Right cardiac atrium (tissue), 5 donors: ENCODE measurements at places on chromosomes 12 and 14. TPM values are rescaled to one million over a fixed set of nuclear protein-coding genes. Genes with fewer than 3 reads are reported as not detected.

GRCh38 chr14:83828406-83828805 is 1701.5 kb upstream of the FLRT2 start:
- no peak for DNase-seq

DNA sequence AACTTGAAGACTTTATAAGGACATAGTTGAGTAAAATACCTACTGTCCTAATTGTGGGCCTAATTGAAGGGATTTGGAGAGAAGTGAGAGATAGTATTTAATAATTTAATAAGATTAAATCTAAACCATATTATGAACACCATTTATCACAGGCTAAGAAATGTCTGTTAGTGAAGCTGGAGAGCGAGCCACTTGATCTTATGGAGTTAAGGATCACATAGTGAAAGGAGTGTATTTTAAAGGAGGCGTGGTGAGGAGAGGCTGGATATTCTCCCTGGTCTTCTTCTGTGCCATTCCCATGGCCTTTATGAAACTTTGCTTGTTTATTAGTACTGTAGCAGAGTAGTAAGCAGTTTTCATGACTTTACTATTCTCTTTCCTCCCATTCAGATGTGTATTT is 172.4 kb downstream of the TRHDE start:
- DNase-seq: no peak

DNA sequence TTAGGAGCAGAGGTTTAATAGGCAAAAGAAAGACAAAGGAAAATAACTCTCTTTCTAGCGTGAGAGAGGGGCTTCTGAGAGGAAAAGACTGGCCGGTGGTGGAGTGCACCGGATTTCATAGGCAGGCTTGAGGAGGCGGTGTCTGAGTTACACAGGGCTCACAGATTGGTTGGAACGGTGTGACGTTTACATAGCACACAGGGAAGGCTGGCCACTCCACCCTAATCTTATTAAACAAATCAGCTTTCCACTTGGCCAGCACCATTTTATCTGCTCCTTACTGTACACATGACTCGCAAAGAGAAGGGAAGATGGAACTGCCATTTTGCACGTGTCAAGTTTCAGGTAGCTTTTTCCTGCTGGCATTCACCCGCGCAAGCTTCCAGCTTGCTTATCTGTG is 587.7 kb downstream of the RPL10L start:
- no peak for DNase-seq

DNA sequence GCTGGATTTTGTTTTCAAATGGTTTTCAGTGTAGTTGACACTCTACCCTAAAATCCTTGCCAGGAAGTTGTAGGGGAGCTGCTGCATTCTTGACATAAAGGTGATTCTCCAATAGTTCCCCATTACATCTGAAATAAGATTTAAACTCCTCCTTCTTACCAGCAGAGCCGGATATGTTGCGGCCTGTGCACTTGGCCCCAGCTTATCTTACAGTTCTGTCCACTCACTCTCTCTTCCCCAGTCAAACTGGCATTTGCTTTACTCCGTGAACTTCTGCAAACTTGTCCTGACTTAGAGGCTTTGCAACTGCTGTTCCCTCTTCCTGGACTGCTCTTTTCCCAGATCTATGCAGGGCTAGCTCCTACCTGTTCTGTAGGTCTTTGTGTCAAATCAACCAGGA is 929.5 kb downstream of the VRK1 start:
- no peak for DNase-seq

- no peak for DNase-seq
These were observed 182.8 kb downstream of the SLC5A8 start for GRCh38 chr12:101027200-101027599.

DNA sequence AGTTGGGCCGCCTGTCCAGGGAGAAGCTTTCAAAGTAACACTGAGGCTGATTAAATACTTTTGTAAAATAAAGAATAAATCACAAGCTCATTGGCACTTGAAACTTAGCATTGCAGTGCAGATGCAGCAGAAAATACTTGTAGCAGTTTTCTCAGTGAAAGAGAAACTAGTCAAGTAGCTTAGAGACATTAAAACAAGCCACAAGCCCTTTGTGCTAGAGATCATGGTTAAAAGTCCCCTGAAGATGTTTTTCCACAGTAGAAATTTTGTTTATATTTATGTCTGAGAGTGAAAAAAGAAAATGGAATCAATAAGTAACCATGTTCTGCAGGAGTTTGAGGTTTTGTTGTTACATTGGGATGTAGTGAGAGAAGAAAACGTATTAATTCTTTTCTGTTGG is 5.9 kb downstream of the PSEN1 start:
- DNase-seq: no peak

GRCh38 chr12:85955127-85955526 is 81.0 kb downstream of the NTS start:
- no peak for DNase-seq

DNA sequence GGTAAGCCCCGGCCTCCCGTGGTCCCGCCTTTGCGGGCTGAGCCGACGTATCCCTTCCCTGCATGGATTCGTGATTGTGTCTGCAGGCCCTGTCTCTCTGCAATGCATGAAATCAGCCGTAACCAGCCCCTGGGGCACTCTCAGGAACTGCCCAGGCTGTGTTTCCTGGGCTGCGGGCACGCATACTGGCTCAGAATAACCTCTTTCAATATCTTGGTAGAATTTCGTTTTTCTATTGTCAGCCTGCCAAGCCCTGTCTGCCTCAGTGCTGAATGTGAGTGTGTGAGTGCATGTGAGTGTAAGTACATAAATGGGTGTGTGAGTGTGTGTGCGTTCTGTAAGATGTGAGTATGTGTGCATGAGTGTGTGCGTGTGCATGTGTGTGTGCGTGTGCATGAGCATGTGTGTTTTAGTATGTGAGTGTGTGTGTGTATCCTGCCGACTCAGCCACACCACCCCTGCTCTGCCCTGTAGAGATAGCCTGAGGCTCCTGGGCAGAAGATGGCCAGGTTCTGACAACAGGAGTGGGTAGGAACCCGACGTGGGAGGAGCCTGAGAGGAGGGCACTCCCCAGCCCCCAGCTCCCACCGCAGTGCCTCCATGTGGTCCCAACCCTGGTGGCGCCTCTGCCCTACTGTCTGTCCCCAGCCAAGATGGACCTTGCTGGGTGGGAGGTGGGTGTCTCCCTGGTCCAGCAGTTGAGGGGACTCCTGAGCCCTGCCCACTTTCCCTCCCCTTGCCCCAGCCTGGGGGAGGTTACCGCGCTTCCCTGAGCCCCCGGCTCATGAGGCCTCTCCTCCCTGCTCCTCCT is 268.8 kb downstream of the ADGRD1 start:
- no peak for DNase-seq

GRCh38 chr12:107404981-107405380 is 280.6 kb upstream of the PWP1 start:
- no peak for DNase-seq

The ITPR2 gene
- 23.2 TPM for total RNA-seq

The RNASE1 gene
- total RNA-seq: 348 TPM
